ENCODE measurements at places on chromosomes 13 and 19. TPM values are rescaled to one million over a fixed set of nuclear protein-coding genes. Genes with fewer than 3 reads are reported as not detected.

ZNF175 gene
- total RNA-seq, result 4.8 TPM

GYS1 gene
- total RNA-seq, result 14.0 TPM

ZNF90 gene
- 3.2 TPM for total RNA-seq

SIGLEC10 gene
- total RNA-seq, result 7.6 TPM

SMIM17 gene
- total RNA-seq, result 0.38 TPM

KASH5 gene
- total RNA-seq, result 0.09 TPM

ZNF699 gene
- total RNA-seq, result 4.5 TPM

KLHL1 gene
- total RNA-seq, result 0.05 TPM

POSTN gene
- 103 TPM for total RNA-seq

RUBCNL gene
- 17.1 TPM for total RNA-seq

ZNF850 gene
- 1.7 TPM for total RNA-seq

LILRA2 gene
- total RNA-seq, result 1.3 TPM

TMEM221 gene
- total RNA-seq, result 0.19 TPM

USHBP1 gene
- total RNA-seq, result 0.76 TPM

RFPL4A gene
- total RNA-seq, result 0.33 TPM

PSMD8 gene
- total RNA-seq, result 169 TPM

SACS gene
- total RNA-seq, result 11.4 TPM

SBK2 gene
- not detected for total RNA-seq

- peaks cover 7% of the 10 kb centered on the region for H3K4me1 ChIP-seq
- peaks cover 34% of the 10 kb centered on the region for H3K27me3 ChIP-seq
- DNase-seq, result no peak
- H3K4me3 ChIP-seq, result no peak overlapping the region
- H3K27ac ChIP-seq, result peak overlapping the region; percentile 84
These were observed 27.1 kb downstream of the ACTN4 start for GRCh38 chr19:38674388-38675171.

GRCh38 chr19:1856698-1857603 is 6.4 kb downstream of the KLF16 start:
- no peaks in the 10 kb centered on the region for H3K27me3 ChIP-seq
- DNase-seq, result no peak
- H3K4me1 ChIP-seq, result peaks cover 65% of the 10 kb centered on the region
- no peaks in the 10 kb centered on the region for H3K36me3 ChIP-seq

DNA sequence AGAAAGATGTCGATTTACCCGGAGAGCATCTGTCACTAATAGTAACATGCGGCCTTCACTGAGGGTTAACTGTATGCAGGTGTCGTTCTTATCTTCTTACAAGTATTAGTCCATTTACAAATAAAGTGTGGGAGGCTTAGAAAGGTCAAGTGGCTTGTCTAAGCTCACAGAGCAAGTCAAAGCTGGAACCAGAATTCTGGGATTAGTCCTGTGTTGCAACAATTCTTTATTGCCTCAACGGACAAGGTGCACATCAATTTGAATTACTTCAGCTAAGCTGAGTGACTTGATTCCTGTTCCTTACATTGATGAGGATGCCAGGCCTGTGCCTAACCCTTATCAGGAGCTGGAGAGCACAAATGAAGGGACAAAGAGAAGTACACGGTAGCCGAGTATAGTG is 1193.6 kb downstream of the UQCRFS1 start:
- no peak for DNase-seq

GRCh38 chr19:52943134-52943883 is 19.4 kb downstream of the ZNF816 start:
- H3K27me3 ChIP-seq, result no peaks in the 10 kb centered on the region
- H3K36me3 ChIP-seq, result no peaks in the 10 kb centered on the region
- no peak for DNase-seq
- peak overlapping the region; percentile 83 for H3K4me3 ChIP-seq
- H3K4me1 ChIP-seq, result peaks cover 11% of the 10 kb centered on the region

GRCh38 chr13:45674908-45675307 is 27.2 kb upstream of the CBY2 start:
- H3K4me1 ChIP-seq, result no peaks in the 10 kb centered on the region
- no peaks in the 10 kb centered on the region for H3K27me3 ChIP-seq
- H3K27ac ChIP-seq, result no peak overlapping the region
- H3K36me3 ChIP-seq, result no peaks in the 10 kb centered on the region
- no peak for DNase-seq
- H3K4me3 ChIP-seq, result no peak overlapping the region

- no peaks in the 10 kb centered on the region for H3K4me1 ChIP-seq
- DNase-seq, result no peak
- no peaks in the 10 kb centered on the region for H3K36me3 ChIP-seq
- H3K27ac ChIP-seq, result no peak overlapping the region
- no peaks in the 10 kb centered on the region for H3K27me3 ChIP-seq
These were observed 419.8 kb downstream of the SLITRK6 start for GRCh38 chr13:85379433-85379832.

DNA sequence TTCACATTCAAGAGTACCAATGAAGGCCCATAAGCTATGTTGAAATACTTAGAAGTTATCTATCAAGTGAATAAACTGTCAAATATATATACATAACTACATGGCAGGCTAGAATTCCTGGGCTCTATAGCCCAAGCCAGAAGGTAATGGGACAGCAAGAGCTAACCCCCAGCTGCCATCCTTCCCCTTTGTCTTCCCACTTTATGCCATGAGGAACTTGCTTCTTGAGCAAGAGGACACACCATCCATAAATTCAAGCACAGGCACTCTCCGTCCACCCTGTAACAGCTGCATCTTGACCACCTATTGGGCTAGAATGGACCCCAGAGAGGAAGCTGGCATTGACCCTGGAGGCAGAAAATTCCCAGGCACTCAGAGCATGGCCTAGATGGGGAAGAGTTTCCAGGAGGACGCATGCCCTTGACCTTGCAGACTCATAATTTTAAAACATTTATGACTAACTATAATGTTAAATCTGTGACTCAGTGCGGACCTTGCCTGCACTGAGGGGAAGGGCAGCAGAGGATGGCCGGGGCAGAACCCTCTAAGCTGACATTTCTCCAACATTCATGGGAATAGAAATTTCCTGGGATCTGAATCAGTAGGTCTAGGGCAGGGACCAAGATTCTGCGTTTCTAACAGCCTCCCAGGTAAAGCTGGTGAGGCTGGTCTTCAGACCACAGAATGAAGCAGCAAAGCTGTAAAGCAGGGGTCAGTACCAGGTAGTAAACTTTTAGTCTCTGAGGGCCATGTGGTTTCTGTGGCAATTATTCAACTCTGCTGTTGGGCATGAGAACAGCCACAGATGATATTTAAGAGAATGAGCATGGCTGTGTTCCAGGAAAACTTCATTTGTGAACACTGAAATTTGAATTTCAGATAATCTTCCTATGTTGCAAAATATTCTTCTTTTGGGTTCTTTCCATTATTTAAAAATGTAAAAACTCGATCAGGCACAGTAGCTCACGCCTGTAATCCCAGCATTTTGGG is 71.4 kb upstream of the CLDN10 start:
- no peak overlapping the region for H3K27ac ChIP-seq
- no peaks in the 10 kb centered on the region for H3K36me3 ChIP-seq
- H3K27me3 ChIP-seq, result no peaks in the 10 kb centered on the region
- H3K4me3 ChIP-seq, result no peak overlapping the region
- peaks cover 5% of the 10 kb centered on the region for H3K4me1 ChIP-seq

DNA sequence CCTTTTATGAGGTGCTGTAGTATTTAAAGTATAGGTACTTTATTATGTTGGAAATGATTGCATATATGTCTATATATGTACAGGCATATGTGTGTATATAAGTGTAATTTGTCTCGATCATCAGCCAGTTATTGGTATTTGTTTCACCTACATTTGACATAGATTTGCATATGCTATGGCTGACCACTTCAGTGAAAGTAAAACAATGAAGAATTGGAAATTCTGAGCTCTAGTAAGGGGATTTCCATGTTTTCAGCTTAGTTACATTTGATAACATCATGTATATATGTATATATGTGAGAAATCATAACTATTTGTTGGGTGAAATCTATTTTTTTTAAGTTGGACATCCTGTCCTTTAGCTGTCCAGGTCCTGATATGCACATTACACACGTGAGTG is 1303.9 kb downstream of the EFNB2 start:
- H3K4me3 ChIP-seq, result no peak overlapping the region
- H3K27me3 ChIP-seq, result no peaks in the 10 kb centered on the region
- no peaks in the 10 kb centered on the region for H3K36me3 ChIP-seq
- H3K27ac ChIP-seq, result no peak overlapping the region

- no peak overlapping the region for H3K27ac ChIP-seq
- no peak for DNase-seq
- H3K36me3 ChIP-seq, result peaks cover 23% of the 10 kb centered on the region
- H3K4me3 ChIP-seq, result no peak overlapping the region
- no peaks in the 10 kb centered on the region for H3K27me3 ChIP-seq
These were observed 2.4 kb downstream of the RAB3D start for GRCh38 chr19:11337080-11337479.

DNA sequence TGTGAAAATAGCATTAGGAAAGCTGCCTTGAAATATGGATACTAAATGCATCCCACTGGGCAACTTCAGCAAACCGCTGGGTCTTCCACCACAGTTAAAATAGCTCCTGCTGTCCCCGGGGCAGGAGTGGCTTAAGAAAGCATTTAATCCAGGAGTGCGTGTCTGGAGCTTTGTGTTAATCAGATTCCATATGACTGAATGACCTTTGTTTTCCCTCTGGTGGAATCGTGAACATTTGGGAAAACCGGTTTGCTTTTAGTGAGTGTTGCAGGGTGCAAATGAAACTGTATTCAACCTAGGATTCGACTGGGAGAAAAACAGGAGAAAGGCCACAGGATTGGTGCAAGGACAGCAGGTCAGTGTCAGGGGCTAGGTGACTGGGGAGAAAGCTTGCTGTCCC is 237.6 kb upstream of the MAB21L1 start:
- no peak for DNase-seq
- no peak overlapping the region for H3K27ac ChIP-seq
- no peaks in the 10 kb centered on the region for H3K27me3 ChIP-seq

- no peak overlapping the region for H3K4me3 ChIP-seq
- no peaks in the 10 kb centered on the region for H3K4me1 ChIP-seq
- H3K36me3 ChIP-seq, result no peaks in the 10 kb centered on the region
- no peak overlapping the region for H3K27ac ChIP-seq
- DNase-seq, result no peak
These were observed 32.3 kb downstream of the CEBPG start for GRCh38 chr19:33405553-33406461.

DNA sequence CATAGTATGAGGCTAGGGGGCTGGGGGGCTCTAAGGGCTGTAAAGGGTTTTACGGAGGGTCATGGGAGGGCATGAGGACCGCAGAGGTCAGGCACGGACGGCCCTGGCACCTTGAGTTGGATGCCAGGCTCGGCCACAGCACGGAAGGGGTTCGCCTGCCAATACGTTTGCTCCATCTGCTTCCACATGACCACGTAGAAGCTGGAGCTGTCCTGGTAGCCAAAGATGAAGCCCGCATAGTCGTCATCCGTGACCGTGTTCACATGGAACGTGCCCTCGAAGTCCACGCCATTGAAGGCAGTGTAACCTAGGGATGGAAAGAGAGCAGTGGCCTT is 6.4 kb downstream of the COMP start:
- H3K36me3 ChIP-seq, result no peaks in the 10 kb centered on the region
- no peak overlapping the region for H3K27ac ChIP-seq
- no peak for DNase-seq

- no peaks in the 10 kb centered on the region for H3K36me3 ChIP-seq
- no peak for DNase-seq
- no peak overlapping the region for H3K27ac ChIP-seq
These were observed 185.7 kb downstream of the RFC3 start for GRCh38 chr13:34003656-34004055.

GRCh38 chr19:51135004-51135403 is 7.1 kb upstream of the SIGLEC7 start:
- no peak overlapping the region for H3K4me3 ChIP-seq
- DNase-seq, result no peak
- peaks cover 7% of the 10 kb centered on the region for H3K4me1 ChIP-seq
- H3K27ac ChIP-seq, result no peak overlapping the region

DNA sequence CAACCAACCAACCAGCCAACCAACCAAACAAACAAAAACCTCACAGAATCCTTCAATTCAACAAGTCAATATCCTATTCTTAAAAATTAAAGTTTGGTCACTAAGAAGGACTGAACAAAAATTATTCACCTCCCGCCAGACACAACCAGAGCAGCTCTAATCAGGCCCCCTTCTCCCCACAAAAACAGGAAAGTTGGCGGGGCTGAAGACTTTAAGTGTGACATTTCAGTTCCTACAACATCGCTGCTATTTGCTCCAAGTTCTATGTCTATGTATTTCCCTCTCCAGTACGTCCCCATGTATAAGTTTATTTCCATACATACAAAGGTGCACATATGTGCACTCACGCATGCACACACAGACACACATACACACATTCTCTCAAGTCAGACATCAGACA is 32.8 kb upstream of the STK24 start:
- no peaks in the 10 kb centered on the region for H3K27me3 ChIP-seq
- DNase-seq, result no peak
- no peaks in the 10 kb centered on the region for H3K36me3 ChIP-seq

DNA sequence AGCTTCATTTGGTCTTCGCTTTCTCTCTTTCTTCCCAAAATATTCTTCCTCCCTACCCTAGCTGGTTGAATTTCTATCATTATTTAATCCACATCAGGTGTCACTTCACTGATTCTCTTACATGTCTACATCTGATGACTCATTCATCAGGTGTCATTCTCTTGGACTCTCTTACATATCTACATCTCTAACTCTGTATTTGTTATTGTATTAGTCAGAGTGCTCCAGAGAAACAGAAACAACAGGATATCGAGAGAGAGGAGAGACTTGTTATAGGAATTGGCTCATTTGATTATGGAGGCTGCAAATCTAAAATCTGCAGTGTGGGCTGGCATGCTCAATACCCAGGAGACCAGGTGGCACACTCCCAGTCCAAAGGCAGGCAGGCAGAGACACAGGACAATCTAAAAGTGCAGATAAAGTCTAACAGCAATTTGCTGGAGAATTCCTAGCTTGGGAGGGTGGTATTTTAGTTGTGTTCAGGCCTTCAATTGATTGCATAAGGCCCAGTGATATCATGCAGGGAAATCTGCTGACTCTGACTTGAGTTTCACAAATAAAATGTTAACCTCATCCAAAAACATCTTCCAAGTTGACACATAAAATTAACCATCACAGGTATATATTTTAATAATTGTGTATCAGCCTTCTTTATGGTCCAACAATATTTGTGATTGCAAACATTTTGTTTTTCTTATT is 541.4 kb upstream of the SLITRK5 start:
- H3K4me1 ChIP-seq, result no peaks in the 10 kb centered on the region
- H3K36me3 ChIP-seq, result no peaks in the 10 kb centered on the region
- no peaks in the 10 kb centered on the region for H3K27me3 ChIP-seq
- no peak overlapping the region for H3K27ac ChIP-seq
- H3K4me3 ChIP-seq, result no peak overlapping the region

GRCh38 chr19:31525610-31526147 is 176.4 kb upstream of the TSHZ3 start:
- no peaks in the 10 kb centered on the region for H3K27me3 ChIP-seq
- no peaks in the 10 kb centered on the region for H3K36me3 ChIP-seq

DNA sequence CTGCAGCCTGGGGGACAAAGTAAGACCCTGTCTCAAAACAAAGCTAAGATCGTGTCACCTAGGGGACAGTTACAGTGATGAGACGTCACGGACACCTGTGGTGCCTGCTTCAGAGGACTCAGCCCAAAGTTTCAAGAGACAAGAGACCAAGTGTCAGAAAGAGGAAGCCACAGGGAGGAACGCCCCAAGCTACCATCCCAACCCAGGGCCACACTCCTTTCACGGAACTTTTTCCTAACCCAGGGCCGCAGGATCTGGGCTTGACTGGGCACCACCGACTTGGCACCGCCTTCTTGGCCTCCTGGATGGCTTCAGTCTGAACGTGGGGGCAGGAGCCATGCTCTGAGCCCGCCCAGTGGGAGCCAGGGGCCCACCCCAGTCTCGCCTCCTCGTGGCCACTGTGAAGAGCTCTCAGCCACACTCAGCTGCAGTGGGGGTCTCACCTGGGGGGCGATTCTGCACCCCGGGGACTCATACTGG is 8.5 kb downstream of the MOB3A start:
- H3K27ac ChIP-seq, result peak overlapping the region; percentile 95
- peaks cover 92% of the 10 kb centered on the region for H3K4me1 ChIP-seq
- no peaks in the 10 kb centered on the region for H3K27me3 ChIP-seq
- peaks cover 14% of the 10 kb centered on the region for H3K36me3 ChIP-seq
